Left ventricle myocardium superior (tissue), 1 donor: ENCODE measurements at places on chromosomes 5 and 9. TPM values are rescaled to one million over a fixed set of nuclear protein-coding genes. Genes with fewer than 3 reads are reported as not detected.

Gene PPP3R2
- not detected for total RNA-seq

Gene PFN3
- not detected for total RNA-seq

Gene ADAMTS16
- total RNA-seq = not detected

Gene AUH
- total RNA-seq = 44.1 TPM

Gene PDCD1LG2
- 2.3 TPM for total RNA-seq

Gene DND1
- total RNA-seq = 0.67 TPM

Gene NMRK1
- 18.2 TPM for total RNA-seq

Gene PRRX2
- 0.20 TPM for total RNA-seq

Gene FIBCD1
- 0.40 TPM for total RNA-seq

Gene C5orf52
- total RNA-seq = not detected

Gene GNA14
- total RNA-seq = 1.7 TPM

Gene AKNA
- total RNA-seq = 5.1 TPM

Gene TOR4A
- total RNA-seq = 19.3 TPM

Gene CEL
- total RNA-seq = 7.2 TPM

Gene ADAMTS2
- total RNA-seq = 4.3 TPM

Gene TRAF1
- total RNA-seq = 2.4 TPM

Gene HTR4
- total RNA-seq = not detected

Gene CDC25C
- total RNA-seq = not detected

DNA sequence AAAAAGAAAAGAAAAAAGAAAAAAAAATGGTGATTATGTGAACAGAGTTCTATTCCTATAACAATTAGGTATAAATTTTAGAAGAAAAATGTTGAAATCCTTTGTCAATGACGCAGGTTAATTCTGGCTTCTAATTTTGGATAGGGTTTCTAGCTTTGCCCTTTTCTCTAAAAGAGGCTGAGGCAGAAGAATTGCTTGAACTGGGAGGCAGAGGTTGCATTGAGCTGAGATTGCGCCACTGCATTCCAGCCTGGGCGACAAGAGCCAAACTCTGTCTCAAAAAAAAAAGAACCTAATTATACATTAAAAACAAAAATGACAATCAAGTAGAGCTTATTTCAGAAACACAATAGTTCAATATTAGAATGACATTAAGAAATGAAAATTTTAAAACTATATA is 2.9 kb downstream of the STXBP1 start:
- no peak for DNase-seq

GRCh38 chr5:119396030-119396664 is 40.3 kb downstream of the TNFAIP8 start:
- no peak for DNase-seq

- DNase-seq = no peak
These were observed 281.6 kb upstream of the SEMA6A start for GRCh38 chr5:116856271-116856670.

DNA sequence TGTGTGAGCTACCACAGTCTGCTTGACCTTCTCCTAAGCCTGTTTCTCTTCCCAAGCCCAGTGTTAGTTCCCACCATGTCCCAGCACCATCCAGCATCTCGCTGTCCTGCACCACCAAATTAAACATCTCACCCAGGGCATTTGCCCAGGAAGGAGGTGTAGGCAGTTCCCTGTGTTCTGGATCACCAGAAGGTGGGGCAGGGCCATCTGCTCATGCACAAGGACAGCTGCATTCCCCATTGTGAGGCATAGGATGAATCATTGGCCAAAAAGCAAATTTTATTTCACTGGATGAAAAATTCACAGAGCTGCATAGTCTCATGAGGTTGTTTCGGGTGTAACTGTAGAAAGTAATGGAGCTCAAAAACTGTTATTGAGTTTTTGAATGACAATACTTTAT is 89.5 kb upstream of the GRIA1 start:
- no peak for DNase-seq

GRCh38 chr9:108588246-108588645 is 267.5 kb downstream of the ACTL7B start:
- DNase-seq = no peak

GRCh38 chr5:96048763-96049162 is 87.1 kb upstream of the ELL2 start:
- DNase-seq = no peak

DNA sequence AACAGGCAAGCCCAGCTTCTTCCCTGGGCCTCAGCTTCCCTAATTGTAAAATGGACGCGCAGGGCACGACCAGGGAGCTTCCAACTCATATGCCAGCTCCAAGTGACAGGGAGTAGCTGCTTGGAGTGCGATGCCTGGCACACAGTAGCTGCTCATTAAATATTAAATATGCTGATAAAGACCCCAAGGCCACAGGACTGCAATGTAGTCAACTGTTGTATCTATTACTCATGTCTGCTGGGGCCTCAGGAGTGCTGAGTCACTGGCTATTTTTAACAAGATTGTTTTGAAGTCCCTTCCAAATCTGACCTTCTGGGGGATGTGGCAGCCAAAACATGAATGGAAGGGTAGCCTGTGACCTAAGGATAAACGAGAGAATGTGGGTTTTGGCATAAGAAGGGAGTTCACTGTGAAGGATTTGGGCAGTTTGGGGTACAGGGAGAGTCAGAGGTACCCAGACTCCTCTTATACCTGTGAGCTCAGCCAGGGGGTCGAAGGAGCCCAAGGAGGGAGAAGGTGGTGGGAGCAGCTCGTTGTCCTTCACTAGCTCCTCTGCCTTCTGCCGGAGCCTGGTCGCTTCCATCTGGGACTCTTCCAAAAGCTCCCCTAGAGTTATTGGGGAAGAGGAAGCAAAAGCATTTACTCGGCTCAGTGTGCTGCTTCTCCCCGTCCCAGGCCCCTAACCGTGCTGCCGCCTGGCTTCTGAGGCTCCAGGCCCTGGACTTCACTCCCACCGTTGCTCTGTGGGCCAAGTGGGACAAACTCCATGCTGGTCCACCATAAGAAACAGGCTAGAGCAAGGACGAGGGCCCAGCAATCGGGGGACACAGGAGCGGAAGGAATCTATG is 17.5 kb downstream of the TNIP1 start:
- DNase-seq = no peak

- DNase-seq = no peak
These were observed 91.5 kb downstream of the ANKRD33B start for GRCh38 chr5:10655161-10655971.

- DNase-seq = peak; percentile 78
These were observed 48.1 kb downstream of the EBF1 start for GRCh38 chr5:159051421-159052282.

DNA sequence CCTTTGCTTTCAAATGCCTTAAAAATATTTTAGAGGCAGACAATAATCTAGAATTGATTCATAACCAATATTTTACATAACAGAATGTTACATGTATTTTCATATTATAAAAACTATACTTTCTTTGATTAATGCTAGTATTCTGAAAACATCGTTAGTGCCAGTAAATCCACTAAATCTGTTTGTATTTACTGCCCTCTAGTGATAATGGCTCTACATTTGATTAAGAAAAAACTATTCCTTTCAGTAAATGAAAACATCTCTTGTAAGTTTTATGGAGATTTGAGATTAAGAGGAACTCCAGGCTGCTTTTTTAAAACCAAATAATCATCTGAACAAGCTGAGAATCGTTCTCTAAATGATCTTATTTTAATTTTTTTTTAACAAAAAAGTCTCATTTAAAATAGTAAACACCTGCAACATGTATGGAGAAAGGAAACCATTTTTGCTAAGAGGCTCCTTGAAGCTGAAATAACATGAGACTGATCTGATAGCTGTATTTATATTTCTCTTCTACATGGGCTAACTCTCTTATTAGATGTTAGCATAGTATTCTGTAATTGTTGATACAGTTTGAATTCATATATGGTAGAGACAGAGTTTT is 424.7 kb downstream of the RAB3C start:
- no peak for DNase-seq

DNA sequence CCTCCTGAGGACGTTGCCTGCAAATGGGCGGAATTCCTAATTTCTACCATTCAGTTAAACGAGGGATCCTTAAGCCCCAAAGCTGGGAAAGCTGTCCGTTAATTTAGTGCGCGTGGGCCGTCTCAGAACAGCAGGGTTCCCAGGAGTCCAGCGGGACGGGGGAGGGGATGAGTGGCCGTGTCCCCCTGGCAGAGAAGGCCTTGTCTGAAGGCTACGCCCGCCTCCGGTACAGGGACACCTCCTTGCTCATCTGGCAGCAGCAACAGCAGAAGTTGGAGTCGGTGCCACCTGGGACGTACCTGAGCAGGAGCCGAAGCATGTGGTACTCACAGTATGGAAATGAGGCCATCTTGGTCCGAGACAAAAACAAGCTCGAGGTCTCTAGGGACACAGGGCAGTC is 1.3 kb downstream of the BRD3OS start:
- DNase-seq = no peak

- DNase-seq = no peak
These were observed 10.7 kb downstream of the LYSMD3 start for GRCh38 chr5:90518661-90519060.

GRCh38 chr9:15298362-15298761 is 8.7 kb downstream of the TTC39B start:
- no peak for DNase-seq

DNA sequence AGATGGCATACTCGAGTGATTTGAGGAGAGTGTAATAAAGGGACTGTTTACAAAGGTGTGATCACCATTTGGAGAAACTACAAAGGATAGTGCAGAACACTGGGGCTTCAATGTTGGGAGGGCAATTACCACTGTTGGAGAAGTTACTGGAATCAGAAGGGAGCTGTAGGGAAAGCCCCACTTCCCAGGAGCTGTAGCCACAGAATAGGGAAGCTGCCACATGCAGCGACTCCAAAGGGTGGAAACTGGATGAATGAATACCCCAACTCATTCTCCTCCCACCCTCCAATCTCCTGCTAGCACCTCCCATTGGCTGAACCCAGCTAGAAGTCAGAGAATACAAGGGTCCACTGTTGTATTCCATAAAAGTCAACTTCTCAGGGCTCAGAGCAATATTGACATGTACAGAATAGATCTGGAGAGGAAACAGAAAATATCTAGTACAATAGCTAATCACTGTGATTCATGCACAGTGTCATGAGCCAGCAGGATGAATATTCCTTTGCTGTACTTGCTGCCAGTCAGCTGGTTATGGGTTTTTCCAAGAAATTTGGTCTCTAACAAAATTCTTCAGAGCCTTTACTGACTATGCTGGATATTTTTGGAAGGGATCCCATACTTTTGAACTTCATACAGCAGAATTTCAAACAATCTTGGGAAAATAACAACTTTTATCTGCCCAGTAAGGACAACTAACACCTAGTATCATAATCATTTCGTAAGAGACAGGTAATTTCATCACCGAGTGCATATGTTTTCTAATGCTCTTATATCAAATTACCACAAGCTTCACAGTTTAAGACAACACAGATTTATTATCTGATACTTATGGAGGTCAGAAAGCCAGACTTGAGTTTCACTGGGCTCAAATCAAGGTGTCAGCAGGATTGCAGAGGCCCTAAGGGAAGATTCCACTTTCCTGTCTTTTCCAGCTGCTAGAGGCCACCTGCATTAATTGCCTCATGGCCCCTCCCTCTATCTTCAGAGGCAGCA is 39.6 kb downstream of the PDCD1LG2 start:
- no peak for DNase-seq

DNA sequence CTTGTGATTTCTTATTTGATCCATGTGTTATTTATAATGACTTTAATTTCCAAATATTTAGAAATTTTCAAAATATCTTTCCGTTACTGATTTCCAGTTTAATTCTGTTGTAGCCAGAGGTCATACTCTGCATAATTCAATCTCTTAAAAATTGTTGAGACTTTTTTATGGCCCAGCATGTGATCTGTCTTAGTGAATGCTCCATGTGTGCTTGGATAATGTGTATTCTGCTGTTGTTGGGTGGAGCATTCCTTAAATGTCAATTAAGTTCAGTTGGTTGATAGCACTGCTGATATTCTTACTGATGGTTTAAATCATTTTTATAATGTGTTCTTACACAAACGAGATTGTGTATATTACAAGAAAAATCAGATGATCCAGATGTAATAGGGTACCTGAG is 180.8 kb downstream of the RGS3 start:
- no peak for DNase-seq

DNA sequence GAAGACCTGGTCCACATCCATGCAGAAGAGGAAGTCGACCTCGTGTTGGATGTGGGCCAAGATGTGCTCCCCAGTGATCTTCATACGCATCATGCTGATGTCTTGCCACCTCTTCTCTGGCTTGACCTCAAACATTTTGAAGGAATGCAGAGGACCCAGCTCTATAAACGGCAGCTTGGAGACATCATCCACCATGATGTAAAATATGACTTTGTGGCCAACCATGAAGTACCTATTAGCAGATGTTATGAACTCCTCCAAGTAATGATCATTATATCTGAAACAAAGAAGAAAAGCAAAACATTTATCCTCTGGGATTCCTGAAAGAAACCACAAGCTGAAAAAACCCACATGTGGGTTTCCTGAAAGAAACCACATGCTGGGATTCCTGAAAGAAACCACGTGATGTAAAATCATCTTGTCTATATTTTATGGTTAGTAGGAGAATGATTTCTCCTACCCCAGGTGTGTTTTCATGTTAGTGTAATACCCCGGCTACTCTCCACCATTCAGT is 52.3 kb downstream of the GGTA1 start:
- no peak for DNase-seq

GRCh38 chr5:138752341-138752950 is 779 bp upstream of the CTNNA1 start:
- peak; percentile 32 for DNase-seq

- no peak for DNase-seq
These were observed 13.6 kb downstream of the IRX1 start for GRCh38 chr5:3609120-3609681.

DNA sequence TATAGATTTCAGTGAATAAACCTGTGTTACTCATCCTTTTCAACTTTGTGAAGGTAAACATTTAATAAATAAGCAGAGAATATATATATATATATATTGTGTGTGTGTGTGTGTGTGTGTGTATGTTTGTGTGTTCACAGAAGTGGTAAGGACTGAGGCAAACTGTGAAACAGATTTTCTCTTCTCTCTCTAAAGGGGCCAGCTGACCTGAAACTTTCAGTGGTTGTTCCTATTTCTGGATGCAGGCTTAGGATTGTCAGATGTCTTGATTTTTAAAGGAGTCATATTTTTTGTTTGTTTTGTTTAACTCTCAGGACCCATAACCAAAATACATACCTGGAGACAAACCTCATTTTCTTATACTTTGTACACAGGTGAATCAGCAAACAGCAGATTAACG is 714.9 kb upstream of the MEF2C start:
- DNase-seq = no peak

GRCh38 chr9:121807069-121807822 is 155.8 kb downstream of the DAB2IP start:
- no peak for DNase-seq

DNA sequence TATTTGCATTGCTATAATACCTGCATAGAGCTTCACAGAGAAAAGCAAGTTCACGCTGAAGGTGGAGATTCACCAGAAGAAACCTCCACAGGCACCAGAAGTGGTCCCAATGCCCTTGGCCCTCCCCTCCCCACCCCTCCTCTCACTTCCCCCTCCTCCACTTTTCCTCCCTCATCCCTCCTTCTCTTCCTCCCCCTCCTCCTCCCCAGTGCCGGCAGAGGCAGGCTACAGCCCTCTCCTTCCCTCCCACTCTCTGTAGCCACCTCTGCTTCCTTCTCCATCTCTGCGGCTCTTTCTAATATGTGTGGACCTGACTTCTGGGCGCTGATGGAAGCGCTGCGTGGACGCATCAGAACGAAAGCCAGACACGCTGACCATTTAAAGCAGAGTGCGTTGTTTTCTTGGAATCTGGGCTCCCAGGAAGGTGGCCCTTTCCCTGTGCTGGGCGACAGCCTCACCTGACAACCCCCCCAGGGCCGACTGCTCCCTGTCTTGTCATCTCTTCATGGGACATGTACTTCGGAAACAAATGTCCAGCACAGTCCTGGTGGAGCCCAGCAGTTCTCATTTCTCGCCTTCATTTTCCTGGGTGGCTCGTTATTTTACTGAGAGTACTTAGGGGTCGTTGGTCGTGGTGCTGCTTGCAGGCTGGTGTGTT is 29.5 kb downstream of the NDUFS6 start:
- DNase-seq = no peak
